Nephron progenitor cell (in vitro differentiated cells): ENCODE measurements at places on chromosomes 16 and 17.

DNA sequence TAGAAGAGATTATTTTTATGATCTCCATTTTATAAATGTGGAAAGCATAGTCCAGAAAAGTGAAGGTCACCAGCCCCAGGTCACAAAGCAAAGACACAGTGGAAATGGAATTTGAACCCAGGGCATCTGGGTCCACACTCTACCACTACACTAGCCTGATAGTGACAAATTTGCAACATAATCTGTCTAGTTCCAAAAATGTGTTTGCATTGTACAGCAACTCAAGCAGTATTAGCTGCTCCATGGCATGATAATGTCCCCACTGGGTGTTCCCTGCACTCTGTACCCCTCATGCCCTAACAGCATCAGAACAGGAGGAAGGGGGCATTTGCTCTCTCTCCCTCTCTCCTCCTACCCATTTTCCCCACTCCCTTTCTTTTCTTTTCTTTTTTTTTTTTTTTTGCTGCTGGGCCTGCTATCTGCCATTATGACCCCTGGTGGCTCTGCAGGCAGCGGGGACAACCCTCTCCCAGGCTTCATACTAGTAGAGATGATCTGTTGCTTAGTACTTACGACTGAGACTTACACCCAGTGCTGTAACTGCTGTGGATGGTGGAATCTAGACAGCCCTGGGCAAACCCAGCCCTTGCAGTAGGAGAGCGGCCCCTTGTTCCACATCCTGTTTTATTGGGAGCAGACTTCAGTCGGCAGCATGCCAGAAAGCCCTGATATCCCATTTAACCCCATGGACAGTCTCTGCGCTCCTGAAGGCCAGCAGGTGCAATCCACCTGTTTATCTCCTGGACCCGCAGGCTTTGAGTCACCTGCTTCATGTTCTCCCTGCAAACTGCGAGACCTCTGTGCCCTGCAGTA, 306.3 kb downstream of the SOX9 start:
- no peak for DNase-seq

DNA sequence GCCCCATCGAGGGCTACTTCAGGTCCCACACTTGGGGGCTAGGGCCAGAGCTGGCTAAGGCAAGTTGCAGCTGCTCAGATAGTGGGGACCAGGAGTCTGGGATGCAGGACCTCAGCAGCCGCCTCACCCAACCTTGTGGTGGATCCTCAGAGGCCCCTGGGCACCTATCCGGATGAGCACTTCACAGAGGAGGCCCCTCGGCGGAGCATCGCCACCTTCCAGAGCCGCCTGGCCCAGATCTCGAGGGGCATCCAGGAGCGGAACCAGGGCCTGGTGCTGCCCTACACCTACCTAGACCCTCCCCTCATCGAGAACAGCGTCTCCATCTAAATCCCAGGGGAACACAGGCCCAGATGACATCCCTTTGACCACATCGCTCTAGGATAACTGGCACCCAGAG, 9.4 kb downstream of the ALOX15B start:
- no peak for DNase-seq

DNA sequence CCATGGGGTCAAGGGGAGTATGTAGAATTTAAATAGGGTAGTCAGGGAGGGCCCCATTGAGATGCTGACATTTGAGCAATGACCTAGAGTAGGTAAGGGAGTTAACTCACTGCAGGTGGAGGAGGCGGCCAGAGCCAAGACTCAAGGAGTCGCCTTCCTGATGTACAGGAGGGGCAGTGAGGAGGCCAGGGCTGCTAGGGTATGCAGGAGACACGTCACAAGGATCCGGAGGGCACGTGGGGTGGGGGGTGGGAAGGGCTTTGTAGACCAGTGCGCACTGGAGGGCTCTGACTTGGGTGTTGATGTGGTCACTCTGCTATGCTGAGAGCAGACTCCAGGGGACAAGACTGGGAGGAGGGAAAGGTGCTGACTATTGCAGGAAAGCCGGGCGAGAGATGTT, 37.5 kb downstream of the SPECC1 start:
- DNase-seq, result no peak

DNA sequence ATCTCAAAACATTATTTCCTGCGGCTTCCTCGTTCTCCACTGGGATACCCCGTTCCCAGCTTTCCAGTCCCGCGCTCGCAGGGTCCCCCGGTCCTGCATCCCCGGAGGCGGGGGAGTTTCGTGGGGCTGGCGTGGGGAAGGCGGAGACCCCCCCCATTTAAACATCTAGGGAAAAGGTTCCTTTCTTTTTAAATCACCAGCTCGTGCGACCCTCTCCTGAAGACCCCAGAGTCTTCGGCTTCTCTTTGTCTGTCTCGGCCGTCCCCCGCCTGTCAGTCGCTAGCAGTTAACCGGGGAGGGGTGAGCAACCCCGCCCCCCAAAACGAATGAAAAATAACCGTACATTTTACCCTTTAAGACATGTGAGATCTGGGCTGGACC, 473 bp upstream of the IGF2BP1 start:
- DNase-seq, result no peak

DNA sequence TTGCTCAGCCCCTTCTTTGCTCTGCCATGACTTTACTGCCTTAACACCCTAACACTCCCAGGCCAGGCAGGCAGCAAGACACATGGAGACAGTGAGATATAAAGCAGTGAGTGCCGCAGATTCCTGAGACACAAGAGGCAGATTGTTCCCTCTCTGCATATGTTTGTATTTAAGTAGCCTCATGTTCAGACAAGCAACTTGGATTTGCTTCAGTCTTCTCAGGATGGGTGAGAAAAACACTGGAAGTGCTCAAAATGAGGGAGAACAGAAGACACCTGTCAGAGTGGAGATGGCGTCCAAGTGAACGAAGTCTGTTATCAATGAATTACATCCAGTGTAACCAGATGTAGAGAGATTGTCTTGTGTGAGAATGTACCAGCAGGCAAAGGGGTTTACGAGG, 86.8 kb downstream of the CES1 start:
- DNase-seq, result no peak

DNA sequence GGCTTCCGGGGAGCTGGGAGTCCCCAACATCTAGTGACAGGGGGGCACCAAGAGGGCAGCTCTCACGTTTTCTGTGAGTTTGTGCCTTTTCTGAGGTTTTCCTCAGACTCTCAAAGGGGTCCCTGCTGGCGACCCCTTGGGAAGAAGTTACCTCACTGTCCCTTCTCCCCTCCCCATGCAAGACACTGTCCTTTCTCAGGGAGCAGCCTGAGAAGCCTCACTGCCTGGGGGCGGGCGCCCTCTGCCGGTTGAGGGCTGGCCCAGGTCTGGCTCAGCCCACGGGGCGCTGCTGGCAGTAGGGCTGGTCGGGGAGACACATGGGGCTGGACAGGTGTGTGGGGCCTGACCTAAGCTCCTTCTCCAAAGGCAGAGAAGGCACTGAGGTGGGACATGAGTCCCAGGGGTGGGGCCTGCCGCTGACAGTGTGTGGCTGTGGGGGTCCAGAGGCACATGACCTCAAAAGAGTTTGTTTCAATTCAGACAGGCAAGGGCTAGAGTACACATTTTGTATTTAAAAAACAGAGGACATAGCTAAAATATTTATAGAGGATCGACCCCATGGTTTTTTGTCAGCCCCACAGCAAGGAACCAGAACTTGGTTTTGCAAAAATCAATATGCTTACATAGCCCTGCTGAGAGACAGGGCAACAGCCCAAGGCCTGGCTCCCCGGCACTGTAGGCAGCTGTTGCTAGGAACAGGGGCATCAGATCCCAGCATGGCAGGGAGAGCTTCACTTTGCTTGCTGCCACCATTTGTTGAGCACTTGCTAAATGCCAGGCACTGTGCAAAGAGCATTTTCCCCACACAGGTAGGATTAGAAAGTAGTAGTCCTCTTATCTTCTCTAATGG, 18.5 kb upstream of the ALDH3A1 start:
- DNase-seq, result peak; percentile 89

DNA sequence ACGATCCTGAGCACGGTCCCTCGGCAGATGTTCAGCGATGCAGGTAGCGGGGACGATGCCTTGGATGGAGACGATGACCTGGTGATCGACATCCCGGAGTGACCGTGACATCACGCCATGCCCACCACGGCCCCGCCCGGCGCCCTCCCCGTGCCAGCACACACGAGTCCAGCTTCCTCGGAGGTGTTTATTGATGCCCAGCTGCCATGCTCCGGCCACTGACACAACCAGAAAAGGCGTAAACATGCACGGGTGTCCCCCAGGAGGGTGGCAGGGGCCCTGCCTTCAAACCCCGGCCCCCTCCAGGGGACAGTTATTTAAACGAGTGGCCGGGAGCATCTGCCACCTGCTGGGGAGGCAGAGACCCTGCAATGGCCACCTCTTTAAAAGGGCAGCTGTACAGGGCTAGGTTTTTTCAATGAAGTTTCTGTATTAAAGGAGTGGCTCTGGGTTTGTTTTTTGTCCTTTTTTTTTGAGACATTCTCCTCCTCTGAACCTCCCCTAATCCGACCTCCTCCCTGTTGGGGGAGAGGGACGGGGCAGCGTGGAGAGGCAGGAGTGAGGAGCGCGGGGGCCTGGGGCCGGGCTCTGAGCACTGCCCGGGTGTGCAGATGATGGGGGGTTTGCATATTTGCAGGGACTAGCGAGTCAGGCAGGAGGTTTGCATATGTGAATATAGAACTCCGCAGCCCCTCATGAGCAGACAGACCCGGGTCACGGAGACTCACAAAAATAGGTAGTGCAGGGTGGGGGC, 5.3 kb downstream of the DOC2A start:
- peak; percentile 55 for DNase-seq

- no peak for DNase-seq
Observed at GRCh38 chr16:72989579-72990551, 58.1 kb downstream of the ZFHX3 start.

DNA sequence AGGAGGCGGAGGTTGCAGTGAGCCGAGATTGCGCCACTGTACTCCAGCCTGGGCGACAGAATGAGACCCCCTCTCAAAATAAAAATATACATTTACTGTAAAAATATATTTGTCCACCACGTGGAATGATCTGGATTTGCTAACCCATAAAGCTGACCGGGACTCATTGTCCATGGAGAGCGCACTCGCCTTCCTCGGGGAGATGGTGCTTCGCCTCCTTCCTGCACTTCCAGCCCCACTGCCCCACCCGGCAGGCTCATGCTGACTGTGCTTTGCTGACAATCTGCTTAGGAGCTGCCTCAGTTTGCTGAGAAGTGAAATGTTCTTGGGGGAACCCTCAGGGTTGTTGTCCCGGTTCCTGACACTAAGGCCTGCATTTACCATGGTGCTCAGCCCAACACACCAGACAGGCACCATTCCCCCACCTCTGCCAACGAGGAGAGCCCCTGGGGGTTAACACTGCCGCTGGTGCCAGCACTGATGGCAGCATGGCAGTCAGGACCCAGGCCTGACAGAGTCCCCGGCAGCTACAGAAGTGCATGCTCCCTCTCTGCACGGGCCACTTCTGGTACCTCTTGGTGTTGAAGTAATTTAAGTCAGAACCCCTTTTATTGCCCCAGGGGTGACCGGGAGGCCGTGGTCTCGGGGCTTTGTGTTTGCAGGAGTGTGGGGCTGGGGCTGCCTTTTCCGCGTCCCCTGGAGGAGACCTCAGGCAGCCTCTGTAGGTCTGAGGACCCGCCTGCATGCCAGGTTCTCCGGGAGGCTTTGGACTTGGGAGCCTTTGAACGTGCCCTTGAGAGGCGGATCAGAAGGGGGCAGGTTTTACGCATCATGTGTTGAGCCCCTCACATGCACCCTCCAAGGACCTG, 2.5 kb downstream of the NUBP2 start:
- DNase-seq, result peak; percentile 3

DNA sequence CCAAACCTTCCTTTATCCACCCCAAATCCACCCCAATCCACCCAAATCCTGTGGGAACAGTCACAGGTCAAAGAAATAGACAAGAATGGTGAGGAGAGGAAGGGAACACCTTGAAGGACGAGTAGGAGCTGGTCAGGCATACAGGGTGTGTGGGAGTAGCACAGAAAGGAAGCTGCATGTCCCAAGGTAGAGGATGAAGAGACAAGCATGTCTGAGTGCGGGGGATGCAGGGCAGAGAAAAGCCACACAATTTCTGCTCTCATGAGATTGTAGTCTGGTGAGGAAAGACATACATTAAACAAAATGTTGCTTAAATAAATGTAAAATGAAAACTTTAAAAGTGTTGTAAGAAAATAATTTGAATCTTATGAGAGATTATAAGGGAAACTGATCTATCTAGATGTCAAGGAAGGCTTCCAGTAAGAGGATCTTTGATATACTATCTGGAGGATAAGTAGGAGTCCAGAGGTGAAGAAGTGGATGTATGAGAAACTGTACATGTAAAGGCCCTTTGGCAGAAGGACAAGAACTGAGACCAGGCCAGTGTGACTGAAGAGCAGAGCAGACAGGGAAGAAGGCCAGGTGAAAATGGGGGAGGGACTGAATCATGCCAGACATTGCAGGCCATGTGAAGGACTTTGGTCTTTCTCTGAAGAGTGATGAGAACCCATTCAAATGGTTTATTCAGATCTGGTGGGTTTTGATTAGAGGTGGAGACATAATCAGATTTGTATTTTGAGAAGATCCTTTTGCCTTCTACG, 18.6 kb downstream of the TMEM98 start:
- DNase-seq, result no peak

GRCh38 chr17:57511475-57512123, 233.5 kb downstream of the CCDC182 start:
- DNase-seq, result no peak

DNA sequence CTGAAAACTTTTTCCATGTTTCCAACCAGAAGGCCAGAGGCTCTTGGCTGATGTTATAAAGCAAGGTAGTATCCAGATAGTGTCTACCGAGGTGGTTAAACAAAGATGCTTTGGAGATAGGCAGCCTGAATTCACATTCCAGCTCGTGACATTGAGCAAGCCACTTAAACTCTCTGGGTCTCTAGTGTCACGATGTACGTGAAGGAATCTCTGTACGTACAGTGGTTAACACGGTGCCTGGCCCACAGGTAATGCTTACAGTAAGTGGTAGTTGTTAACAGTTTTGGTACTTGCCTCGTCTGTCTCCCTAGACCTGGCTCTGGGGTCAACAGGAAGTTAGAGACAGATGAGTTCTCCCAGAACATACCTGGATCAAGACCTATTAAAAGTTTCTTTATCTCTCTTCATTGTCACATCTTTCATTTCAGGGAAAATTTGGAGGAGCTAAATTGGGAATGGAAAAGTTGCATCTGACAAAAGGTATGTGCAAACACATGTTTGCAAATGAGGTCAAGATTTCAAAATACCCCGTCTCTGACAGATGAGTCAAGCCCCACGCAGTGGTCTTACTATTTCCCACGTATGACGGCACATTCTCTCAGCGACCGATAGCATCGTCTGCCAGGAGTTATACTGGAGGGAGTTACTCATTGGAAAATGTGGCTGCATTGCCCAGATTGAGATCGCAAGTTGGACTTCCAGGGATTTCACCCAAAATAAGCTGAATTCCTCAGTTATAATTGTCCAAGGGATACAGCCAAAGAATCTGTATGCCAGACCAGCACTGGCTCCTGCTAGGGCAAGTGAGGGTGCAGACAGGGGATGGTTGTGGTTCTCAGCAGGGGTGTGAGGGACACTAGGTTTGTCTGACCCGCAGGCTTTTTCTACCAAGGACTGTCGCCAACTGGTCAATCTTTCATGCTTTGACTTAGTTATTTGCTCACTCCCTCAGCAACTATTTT, 18.9 kb upstream of the MYH10 start:
- no peak for DNase-seq

DNA sequence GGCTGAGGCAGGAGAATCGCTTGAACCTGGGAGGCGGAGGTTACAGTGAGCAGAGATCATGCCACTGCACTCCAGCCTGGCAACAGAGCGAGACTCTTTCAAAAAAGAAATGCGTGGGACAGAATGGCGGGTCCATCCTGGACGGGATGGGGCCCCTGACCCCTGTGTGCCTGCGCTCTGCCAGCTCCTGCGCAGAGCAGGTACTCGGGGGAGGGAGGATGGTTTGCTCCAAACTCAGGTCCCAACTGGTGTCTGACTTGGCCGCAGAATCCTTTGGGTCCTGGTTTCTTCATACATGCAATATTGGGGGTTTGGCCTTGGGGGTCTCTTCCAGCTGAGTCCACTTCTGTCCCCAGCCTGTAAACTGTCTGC, 10.4 kb downstream of the CHMP6 start:
- no peak for DNase-seq
